ENCODE measurements at places on chromosomes 7 and 10.
A peak's percentile ranks its signal among the peaks of the same experiment; 100 is the strongest.

GRCh38 chr10:11197266-11197712 is 179.6 kb downstream of the CELF2 start:
- DNase-seq: no peak

- DNase-seq: no peak
These were observed 282.9 kb downstream of the ADARB2 start for GRCh38 chr10:1454428-1454827.

DNA sequence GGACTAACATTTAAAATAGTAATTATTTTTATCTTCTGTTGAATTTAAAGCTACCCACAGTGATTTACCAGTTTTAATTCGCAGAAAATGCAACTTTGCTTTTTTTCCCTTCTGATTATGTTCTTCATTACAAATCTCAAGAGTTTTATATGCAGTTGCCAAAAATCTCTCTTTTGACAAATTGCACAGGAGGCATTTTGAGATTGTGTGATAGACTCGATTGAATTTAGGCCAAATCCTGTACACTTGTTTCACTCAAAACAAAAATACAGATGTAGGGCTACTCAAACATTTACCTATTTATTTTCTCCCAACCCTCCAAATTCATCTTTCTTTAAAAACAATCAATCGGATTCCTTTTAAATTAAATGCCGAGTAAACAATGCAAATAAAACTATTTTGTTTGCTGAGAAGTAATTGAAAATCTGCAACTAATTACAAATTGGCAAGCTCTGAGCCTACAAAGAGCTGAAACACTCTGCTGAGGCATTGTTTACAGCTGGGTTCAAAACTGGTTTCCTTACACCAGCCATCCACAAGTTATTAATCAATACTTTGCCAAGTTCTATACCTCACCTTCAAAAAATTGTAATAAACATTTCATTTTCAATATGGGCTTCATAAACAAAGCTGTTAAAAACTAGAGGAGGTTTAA is 214.9 kb upstream of the TCF7L2 start:
- DNase-seq: no peak

GRCh38 chr10:130360826-130361311 is 224.7 kb downstream of the GLRX3 start:
- no peak for DNase-seq

DNA sequence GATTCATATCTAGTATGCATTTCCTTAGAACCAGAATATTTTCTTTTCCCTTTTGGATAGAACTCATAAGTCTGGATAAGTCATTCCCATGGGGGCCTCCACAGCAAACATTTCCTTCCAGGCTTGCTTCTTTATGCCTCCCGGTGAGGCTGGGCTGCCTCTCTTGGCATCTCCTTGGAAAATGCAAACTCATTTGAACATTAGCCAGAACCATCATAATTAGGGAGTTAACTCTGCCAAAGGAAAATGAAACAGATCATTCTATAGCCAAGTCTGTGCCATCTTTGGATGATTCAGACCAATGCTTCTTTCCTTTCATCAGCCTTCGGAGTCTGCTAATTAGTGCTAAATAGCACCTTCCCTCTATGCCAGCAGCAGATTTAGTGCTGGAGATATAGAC is 81.1 kb downstream of the PLPP4 start:
- no peak for DNase-seq

DNA sequence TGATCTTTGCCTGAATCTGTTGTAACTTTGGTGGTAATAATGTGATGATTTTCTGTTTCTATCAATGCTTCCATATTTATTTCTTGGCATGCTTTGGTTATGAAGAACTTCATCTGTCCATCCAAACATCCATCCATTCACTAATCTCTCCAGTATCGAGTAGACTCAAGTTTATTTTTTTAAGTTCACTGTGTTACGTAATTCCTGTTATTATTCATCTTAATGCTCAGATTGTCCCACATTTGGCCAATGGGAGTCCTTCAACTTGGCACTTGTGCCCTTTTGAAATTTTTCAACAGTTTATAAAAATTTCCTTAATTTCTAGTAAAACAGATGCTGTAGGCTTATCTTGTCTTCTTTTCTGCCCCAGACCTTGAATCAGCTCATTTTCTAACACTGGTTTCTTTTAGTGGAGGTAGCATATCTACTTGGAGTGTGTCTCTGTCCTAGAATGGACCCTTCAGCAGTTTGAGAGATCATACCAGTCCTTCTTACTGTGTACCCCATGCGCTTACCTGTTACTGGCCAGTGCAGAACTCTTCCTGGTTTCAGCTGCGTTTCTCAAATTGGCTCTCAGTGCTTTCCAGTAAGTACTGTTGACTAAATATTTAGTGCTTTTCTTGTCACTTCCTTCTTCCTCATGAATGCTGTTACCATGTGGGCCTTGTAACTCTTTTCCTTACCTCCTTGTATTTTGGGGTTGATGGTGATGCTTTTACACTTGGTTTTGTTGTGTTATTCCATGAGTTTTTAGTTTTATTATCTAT is 100.8 kb downstream of the MLLT10 start:
- DNase-seq: no peak

DNA sequence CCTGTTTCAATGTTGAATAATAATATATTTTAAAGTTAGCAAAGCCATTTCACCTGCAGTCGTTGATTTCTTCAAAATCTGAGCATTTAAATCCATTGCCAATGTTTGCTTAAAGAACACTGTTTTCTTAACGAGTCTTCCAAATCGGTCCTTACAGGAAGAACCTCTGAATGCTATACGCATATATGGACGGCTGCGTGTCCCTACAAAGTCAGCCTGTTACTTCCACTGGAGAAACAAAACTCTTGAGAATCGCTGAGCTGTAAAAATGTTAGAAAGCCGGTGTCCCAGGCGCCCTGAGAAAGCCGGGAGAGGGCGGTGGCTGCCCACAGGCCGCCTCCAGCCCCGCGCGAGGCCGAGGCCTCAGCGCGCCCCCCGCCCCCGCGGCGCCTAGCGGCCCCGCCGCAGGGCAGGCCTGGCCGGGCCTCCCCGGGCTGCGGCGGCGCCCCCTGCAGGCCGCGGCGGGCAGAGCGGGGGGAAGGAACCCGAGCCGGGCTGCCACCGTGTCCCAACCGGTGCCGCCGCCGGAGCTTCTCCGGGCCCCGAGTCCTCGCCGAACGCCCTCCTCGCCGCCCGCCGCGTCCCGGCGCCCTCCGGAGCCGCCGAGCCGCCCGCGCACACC is at the start of gene FHIP2A:
TSS of gene FHIP2A (plus strand) at position 488 of the 622 bp plus-strand sequence. CDS start 299 bp downstream, outside the sequence.
- DNase-seq: peak; percentile 83

Measured in right lobe of liver (tissue), 6 donors.